Non-pigmented ciliary epithelial cell (primary cell): ENCODE measurements at places on chromosomes 12 and 14.

DNA sequence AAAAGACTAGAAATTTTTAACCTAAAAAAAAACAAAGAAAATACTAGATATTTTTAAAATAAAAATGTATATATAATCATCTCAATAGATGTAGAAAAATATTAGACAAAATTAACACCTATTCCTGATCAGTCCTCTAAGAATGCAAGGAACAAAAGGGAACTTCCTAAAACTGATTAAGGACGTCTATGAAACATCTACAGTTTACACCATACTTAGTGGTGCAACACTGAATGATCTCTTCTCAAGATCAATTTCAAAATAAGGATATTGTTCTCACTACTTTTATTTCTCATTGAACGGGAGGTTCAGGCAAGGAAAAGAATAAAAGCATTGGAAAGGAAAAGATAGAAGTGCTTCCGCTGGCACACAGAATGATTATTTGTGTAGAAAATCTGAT lies 16.0 kb downstream of the OLR1 start:
- no peak for DNase-seq

DNA sequence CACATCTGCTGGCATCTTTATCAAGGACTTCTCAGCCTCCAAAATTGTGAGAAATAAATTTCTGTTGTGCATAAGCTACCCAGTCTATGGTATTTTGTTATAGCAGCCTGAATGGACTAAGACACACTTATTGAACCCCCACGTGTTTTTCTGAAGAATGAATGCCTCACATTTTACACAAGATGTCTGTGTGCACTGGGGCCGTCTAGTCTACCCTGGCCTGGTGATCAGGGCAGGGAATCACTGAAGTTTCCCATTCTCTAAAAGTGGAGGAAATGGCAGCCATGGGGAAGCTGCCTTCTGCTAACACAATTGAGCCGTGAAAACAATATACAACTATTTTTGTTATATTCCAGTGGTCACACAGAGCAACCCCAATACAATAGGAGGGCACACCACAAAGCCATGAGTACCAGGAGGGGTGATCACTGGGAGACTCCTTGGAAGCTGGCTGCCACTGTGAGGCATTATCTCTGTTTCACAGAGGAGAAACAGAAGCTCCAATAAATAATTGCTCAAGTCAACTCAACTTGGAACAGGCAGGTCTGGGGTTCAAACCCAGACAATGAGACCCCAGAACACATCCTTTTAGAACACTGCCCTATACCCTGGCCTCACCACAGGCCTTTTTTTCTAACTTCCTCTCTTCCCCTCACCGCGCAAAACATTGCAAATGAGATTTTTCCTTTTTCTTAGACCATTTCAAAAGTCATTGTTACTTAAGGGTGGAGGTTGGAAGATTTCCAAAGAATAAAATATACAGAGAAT lies 18.3 kb upstream of the LTA4H start:
- no peak for DNase-seq

DNA sequence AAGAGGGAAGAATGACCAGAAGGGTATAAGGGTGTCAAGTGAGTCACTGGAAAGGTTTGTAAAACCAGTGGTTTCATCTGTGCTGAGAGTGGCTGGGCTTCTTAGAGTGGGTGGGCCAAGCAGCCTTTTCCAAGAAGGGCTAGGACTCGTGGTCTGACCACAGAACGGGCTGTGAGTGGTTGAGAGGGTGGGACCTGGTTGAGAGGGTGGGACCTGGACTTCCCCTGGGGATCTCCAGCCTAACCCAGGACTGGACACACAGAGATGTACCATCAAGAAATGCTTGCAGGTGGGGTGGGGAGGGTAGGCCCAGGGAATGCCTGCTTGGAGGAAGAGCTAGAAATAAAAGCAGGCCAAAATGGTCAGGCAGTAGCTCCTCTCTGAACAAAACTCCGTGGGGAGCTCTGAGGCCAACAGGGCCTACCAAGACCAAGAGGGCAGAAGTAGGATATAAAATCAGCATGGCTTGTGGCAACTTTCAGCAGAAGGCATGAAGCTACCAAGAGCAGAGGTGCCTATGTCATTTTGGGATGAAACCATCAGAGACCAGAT lies 140.5 kb downstream of the FOXN3 start:
- peak; percentile 74 for DNase-seq

DNA sequence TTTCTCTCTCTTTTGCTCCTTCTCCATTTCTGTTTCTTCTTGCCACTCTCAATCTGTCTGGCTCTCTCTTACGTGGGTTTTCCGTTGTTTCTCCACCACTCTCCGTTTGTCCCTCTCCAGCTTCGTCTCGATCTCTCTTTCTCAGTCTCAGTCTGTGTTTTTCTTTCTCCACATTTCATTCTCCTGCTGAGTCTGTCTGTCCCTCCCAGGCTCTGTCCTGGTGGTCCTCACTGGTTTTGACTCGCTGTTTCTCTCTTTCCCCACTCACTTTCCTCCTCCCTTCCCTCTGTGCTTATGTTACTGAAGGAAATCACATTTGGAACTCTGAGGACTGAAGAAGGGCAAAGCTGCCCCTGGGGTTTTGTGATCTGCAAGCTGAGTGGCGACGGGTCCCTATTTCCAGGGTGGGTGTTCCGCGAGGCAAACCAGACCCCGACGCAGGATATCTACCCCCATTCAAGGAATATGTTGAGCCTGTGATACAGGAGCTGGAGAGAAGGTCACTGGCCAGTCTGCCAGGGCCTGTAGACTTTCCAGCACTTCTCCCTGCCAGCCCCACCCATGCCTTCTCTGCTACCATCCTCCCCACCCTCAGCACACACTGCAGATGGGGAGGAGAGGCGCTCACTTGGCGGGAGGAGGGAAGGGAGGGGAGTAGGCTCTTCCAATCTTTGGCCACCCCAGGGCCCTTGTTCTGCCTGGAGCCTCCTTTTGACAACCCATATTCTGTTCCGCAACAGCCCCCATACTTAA lies 102.7 kb upstream of the MAP1LC3B2 start:
- DNase-seq = no peak

DNA sequence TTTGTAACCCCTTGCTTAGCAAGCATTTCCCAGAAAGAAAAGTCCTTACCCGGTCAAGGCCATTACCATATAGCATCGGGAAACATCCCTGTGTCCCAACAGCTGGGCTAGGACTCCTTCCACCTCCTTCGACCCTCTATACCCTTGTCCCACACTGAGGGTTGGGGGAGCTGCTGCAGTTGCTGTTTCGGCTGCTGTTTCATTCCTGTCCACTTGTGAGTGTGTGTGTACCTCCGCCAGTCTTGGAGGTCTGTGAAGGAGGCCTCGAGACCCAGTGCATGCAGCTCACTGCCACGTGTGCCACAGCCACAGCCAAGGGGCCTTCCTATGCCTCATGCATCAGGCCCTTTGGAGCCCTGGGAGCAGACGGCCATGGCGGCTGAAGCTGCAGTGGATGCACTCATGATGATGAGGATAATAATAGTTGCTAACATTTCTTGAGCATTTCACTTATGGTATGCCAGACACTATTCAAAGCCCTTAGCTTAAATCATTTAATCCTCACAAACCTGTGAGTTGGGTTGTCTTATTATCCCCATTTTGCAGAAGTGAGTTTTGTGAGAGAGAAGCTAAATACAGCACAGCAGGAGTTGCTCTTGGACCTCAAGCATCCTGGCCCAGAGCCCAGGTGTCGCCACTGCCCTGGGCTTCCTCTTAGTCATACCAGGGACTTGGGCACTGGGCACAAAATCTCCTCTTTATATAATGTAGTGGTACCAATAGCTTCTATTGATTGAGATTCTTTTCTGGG lies 156.5 kb downstream of the PRKCH start:
- DNase-seq = no peak

GRCh38 chr12:109637348-109637747 lies 63.8 kb downstream of the MVK start:
- no peak for DNase-seq
